Hair follicular keratinocyte (primary cell): ENCODE measurements at places on chromosomes 5 and 9. TPM values are rescaled to one million over a fixed set of nuclear protein-coding genes. Genes with fewer than 3 reads are reported as not detected.

SLC45A2 gene
- not detected in 2 replicates for total RNA-seq

SLC46A2 gene
- not detected in 2 replicates for total RNA-seq

NRG2 gene
- 0.08 and 1.2 TPM in 2 replicates for total RNA-seq

ADGRD2 gene
- total RNA-seq, result 0.11 TPM in 1 of 2 replicates, not detected in the other

GABRA6 gene
- total RNA-seq, result not detected in 2 replicates

PGM5 gene
- total RNA-seq, result not detected in 2 replicates

NDUFAF2 gene
- 56.9 and 71.8 TPM in 2 replicates for total RNA-seq
